ENCODE measurements at places on chromosomes 1 and 21. TPM values are rescaled to one million over a fixed set of nuclear protein-coding genes. Genes with fewer than 3 reads are reported as not detected.

DNA sequence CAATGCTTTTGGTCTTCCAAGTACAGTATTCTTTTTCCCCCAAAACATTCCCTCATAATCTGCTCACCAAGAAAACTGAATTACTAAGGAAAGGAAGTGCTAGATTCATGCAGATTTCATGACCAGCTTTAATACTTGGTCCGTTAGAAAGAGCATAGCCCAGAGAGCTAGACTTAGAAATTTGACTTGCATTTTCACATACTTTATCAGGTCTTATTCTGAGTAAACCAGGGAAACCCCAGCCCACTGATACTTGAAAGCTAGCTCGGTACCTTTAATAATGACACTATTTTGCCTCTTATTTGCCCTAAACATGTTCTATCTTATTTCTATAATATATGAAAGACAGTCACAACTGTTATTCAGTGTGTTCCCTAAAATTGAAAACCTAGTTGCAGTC lies 204.5 kb downstream of the TTLL7 start:
- H3K4me1 ChIP-seq = peaks cover 6% of the 10 kb centered on the region
- no peak overlapping the region for H3K4me3 ChIP-seq
- H3K36me3 ChIP-seq = no peaks in the 10 kb centered on the region
- no peak overlapping the region for H3K27ac ChIP-seq

DNA sequence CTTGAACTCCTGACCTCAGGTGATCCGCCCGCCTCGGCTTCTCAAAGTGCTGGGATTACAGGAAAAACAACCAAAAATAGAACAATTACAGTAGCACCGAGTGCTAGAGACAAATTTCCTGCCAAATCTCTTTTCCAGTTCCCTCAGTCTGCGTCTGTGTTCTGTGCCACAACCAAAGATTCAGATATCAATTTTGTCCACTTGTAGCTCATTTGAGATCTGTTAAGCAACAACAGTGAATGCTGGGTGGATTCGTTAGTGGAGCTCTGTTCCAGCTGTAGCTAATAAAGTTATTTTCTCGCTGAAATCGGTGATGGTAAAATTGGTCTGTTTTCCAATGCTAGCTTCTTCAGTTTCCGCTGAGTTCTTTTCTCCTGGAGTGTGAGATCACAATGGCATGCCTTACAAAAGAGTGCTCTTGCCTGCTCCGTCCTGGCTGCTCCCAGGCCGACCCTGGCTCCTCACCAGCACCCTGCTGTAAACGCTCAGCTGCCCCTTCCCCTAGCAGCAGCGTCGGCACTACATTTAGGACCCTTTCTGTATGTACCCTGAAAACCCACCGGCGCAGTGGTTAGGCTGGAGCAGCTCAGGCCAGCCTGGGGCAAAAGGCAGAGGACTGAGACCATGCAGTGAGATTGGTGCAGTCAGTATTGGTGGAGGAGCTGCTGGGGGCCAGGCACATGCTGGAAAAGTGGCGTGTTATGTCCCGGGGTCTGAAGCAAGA lies 395.4 kb downstream of the KIF26B start:
- H3K4me3 ChIP-seq = no peak overlapping the region
- H3K36me3 ChIP-seq = no peaks in the 10 kb centered on the region
- H3K27ac ChIP-seq = peak overlapping the region; percentile 88
- H3K27me3 ChIP-seq = no peaks in the 10 kb centered on the region

DNA sequence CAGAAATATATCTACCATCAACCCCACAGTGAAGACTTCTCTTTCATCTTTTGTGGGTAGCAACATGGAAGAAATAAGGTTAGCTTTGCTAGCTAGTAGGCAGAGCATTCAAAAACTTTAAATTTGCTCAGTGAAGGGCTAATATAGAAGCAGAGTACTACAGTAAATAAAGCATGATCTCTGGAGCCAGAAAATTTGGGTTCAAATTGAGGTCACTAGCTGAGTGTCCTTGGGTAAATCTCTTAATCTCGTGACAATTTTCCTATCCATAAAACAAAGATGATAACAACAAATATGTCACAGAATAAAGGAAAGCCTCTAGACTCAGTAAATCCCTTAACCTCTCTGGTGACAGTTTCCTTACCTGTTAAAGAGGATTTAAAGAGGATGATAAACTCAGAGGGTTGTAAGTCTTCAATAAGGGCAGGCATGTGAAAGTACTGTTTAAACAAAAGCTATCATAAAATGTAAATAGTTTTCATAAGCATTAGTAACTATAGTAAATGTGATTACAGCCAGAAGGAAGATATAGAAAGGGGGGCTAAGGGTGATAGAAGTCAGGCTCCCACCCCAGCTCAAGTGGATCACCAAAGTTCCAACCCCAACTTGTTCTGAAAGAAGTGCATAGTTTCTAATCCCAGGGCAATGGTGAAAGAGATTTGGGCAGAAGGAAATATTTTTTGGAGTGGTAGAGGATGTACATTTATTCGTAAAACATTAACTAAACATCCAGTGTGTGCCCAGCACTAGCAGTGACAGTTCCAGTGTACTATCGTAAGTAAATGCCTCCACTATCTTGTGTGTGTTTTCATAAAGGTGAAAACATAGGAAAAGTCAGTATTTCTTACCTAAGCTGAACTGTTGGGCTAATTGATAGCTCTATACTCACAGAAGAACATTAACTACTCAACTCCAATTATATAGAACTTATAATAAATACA lies 24.8 kb downstream of the TM2D1 start:
- H3K36me3 ChIP-seq = peaks cover 17% of the 10 kb centered on the region
- H3K27ac ChIP-seq = no peak overlapping the region
- DNase-seq = no peak
- no peaks in the 10 kb centered on the region for H3K27me3 ChIP-seq

DNA sequence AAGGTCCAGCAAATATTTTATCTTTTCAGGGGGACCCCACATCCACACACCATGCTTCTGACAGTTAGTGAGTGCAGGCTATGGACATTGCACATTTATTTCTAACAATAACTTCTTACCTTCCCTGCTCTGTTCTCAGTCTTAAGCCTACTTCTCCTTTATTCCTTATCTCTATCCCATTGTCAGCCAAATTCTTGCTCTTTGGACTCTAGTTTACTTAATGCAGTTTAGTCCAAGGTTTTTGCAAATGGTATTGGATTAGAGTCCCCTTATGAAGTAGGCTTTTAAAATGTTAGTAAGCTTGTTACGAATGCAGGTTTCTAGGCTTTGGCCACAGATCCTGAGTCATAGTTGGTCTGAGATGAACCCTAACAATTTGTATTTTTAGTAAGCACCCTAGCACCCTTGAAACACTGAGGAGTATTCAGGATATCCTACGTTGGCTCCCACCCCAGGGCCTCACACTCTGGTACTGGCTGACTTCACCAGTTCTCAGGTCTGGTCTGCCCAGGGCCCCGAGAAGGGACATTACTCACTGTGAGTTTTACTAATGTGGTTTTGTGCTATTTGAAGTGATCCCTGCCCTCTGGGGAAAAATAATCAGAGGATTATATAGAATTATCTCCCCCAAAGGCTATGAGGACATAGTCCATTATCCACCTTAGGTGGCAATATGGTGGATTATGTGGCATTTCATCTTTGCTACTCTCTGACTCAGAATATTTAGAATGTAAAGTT lies 239.5 kb downstream of the TGFB2 start:
- no peaks in the 10 kb centered on the region for H3K27me3 ChIP-seq
- peak overlapping the region; percentile 87 for H3K27ac ChIP-seq
- H3K4me3 ChIP-seq = no peak overlapping the region
- H3K36me3 ChIP-seq = peaks cover 10% of the 10 kb centered on the region

DNA sequence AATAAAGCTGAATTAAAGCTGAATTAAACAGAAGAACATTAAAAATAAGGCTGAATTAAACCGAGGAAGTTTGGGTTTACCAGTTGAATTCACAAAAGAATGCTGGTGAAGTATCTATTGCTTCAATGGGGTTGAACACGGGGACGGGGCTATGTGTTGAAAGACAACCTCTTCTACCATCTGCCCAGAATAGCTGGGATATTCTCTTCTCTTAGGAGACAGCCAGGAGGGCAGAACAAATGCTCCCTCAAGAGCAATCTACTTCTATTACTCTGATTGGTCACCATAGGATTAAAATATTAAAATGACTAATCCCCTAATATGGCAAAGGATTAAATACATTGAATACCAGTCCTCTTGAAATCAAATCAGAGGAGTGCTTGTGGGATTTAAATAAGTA lies 68.4 kb downstream of the LPGAT1 start:
- no peak for DNase-seq
- H3K4me3 ChIP-seq = no peak overlapping the region
- H3K27me3 ChIP-seq = no peaks in the 10 kb centered on the region
- H3K36me3 ChIP-seq = peaks cover 22% of the 10 kb centered on the region

DNA sequence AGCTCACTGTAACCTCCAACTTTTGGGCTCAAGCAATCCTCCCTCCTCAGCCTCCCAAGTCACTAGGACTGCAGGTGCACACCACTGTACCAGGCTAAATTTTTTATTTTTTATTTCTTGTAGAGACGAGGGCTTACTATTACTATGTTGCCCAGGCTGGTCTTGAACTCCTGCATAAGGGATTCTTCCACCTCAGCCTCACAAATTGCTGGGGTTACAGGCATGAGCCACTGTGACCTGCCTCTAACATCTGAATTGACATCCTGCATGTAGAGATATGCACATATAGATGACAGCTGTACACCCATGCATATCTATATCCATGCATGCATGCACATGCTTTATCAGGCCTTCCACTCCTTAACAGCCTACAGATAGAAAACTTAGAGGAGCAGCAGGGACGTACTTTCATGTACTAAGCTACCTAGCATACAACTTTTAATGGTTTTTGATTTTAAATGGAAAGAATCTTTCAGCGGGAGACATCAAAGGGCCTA lies 740.9 kb upstream of the TPTE start:
- no peaks in the 10 kb centered on the region for H3K4me1 ChIP-seq
- no peak overlapping the region for H3K4me3 ChIP-seq
- H3K27ac ChIP-seq = no peak overlapping the region

- H3K27ac ChIP-seq = no peak overlapping the region
- peaks cover 11% of the 10 kb centered on the region for H3K4me1 ChIP-seq
- H3K4me3 ChIP-seq = no peak overlapping the region
- H3K36me3 ChIP-seq = no peaks in the 10 kb centered on the region
Measured at GRCh38 chr1:108590957-108591356, 31.1 kb downstream of the EEIG2 start.

DNA sequence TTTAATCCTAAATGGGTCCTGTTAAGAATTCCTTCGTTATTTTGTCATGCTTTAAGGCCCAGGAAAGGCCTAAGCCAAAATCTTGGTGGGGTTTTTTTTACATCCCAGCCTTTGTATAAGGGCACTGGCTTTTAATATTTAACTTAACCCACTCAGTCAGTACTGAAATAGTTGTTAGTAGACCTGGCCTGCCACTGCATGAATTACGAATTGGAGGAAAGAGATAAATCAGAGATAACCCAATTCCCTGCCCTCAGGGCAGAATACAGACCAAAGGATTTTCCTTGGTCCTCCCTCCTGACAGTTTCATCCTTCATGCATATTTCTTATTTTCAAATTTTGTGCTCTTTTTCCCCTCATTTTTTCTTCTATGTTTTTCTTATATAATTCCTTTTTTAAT lies 193.0 kb downstream of the FASLG start:
- no peak for DNase-seq
- H3K27ac ChIP-seq = no peak overlapping the region

- H3K4me1 ChIP-seq = peaks cover 8% of the 10 kb centered on the region
- H3K27ac ChIP-seq = no peak overlapping the region
- H3K4me3 ChIP-seq = no peak overlapping the region
- H3K27me3 ChIP-seq = no peaks in the 10 kb centered on the region
Measured at GRCh38 chr1:237864338-237865244, 26.1 kb downstream of the ZP4 start.

DNA sequence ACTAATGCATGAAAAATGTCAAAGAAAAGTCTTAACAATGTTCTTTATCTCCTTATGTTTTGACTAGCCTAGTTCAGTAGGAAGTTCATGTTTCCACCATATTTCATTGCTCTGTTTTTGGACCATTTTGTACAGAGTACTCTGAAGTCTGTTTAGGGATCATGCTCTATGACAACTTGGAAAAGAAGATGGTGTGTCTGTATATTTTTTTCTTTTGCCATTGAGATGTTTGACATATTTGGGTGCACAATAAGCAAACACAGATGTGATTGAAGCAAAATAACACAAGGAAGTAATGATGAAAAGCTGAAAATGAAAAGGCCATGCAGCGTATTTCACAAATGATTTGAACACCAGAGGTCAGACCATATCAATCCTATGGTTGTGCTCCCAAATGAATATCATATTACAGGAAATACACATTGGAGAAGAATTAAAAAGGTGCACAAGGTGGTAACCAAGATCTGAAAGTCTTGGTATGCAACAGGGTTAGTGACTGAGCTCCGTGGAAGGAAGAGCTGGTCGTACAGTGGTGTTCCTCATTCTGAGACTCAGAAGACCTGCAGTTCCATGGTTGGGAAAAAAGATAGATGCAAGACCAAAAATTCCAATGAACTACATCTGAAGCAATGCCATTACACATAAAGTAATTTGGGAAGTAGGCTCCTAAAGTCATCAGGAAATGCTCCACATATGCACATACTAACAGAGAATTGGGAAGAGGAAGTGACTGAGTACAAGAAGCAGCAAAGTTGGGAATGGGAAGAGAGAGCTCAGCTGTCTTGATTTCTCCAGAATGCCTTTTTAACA lies 463.5 kb downstream of the LMO4 start:
- H3K4me1 ChIP-seq = no peaks in the 10 kb centered on the region
- no peak for DNase-seq
- H3K4me3 ChIP-seq = no peak overlapping the region
- H3K27ac ChIP-seq = no peak overlapping the region
- no peaks in the 10 kb centered on the region for H3K36me3 ChIP-seq

- H3K27ac ChIP-seq = no peak overlapping the region
- peaks cover 17% of the 10 kb centered on the region for H3K4me1 ChIP-seq
Measured at GRCh38 chr1:96464066-96464465, 257.5 kb upstream of the PTBP2 start.

DNA sequence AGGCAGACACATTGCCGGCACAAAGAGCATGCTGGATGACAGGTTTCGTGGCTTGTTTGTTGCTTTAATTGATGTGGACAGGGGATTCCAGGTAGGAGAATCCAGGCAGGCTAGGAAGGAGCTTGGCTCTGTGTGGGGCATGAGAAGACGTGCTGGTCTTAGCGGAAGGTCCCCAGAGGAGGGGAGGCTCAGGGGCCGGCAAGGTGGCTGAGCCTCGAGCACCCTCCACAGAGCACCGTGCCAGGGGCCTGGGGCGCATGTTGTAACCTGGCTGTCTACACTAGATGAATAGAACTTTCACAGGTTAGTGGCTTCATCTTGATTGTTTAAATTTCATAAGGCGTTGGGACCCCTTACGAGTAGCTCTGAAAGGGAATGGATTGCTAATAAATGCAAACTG lies 223.1 kb downstream of the CAMTA1 start:
- no peaks in the 10 kb centered on the region for H3K36me3 ChIP-seq
- H3K27me3 ChIP-seq = peaks cover 22% of the 10 kb centered on the region
- H3K4me3 ChIP-seq = no peak overlapping the region
- H3K27ac ChIP-seq = no peak overlapping the region
- no peak for DNase-seq

GRCh38 chr1:116737020-116737854 lies 17.0 kb upstream of the CD2 start:
- H3K27ac ChIP-seq = no peak overlapping the region
- peaks cover 14% of the 10 kb centered on the region for H3K4me1 ChIP-seq
- DNase-seq = peak; percentile 51
- no peaks in the 10 kb centered on the region for H3K36me3 ChIP-seq

RGS16 gene
- total RNA-seq = 6.4 TPM

SLC25A34 gene
- 2.9 TPM for total RNA-seq

PRXL2B gene
- total RNA-seq = 58.9 TPM

RNU1-3 gene
- 3,042 TPM for total RNA-seq

DNM3 gene
- total RNA-seq = 3.9 TPM

BGLAP gene
- 3.0 TPM for total RNA-seq
